Heart left ventricle (tissue), 16 donors: ENCODE measurements at places on chromosomes 12 and 14. TPM values are rescaled to one million over a fixed set of nuclear protein-coding genes. Genes with fewer than 3 reads are reported as not detected.

DNA sequence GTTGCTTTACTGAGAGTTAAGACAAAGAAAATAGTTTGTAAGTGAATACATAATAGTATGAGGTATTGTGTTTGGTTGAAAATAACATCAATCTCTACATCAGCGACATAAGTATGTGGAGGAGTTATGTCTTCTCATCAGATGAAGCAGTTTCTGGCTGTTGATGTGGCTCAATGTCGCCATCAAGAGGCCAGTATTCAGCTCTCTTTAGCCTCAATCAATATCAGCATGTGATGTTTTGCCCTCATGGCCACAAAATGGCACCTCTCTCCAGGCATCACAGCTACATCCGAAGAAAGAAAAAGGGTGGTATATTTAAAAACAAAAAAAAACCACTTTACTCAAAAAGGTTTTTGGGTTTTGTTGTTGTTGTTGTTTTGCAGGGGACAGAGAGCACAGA lies 302.3 kb upstream of the TMEM132C start:
- no peak for DNase-seq
- H3K27ac ChIP-seq: no peak overlapping the region
- H3K4me3 ChIP-seq: no peak overlapping the region
- no peaks in the 10 kb centered on the region for H3K4me1 ChIP-seq

DNA sequence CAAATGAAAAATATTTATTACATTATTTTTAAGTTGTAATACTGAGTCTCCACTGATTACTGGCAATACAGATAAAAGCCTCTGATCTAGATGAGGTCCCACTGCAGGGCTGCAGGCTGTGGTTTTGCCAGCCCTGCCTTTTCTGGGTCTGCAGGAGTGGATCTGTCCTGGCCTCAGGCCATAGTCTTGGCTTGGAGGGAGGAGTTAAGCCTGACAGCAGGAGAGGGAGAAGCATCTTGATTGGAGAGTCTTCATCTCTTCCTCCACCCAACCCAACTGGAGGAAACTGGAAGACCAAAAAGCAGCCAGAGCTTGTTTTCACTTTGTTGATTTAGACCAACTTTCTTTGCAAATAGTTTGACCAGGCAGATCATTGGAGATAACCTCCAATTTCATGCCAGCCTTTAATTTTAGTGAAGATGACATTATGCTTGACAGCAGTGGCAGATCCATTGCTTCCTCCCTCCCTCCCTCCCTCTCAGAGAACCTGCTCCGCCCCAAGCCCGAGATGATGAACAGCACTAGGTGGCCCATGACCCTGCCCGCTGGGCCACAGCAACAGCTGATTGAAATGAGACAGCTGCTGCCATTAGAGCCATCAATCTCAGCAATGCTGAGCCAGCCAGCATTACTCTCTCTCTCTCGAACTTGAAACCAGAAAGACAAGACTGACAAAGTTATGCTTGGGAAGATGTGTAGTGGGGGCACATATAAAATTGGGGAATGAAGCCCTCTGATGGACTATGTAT lies 222.4 kb downstream of the GLT1D1 start:
- H3K27me3 ChIP-seq: no peaks in the 10 kb centered on the region
- no peak overlapping the region for H3K4me3 ChIP-seq
- no peaks in the 10 kb centered on the region for H3K36me3 ChIP-seq
- H3K27ac ChIP-seq: no peak overlapping the region

DNA sequence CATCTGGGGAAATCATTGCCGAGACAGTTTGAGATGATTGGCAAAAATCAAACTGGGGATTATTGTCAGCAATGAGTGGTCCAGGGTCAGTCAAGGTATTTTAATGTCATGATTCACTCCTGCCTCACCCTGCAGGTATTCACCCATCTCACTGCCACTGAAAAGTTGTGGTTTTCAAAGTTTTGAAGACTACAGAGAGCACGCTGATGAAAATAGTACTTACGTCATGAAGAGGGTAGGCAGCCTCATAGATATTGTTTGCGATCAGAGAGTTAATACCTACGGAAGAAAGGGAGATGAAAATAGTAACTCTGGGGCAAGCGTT lies 138.0 kb downstream of the ANO2 start:
- no peak overlapping the region for H3K4me3 ChIP-seq
- H3K36me3 ChIP-seq: peaks cover 22% of the 10 kb centered on the region
- no peaks in the 10 kb centered on the region for H3K4me1 ChIP-seq
- no peak overlapping the region for H3K27ac ChIP-seq
- no peaks in the 10 kb centered on the region for H3K27me3 ChIP-seq
- DNase-seq: no peak

DNA sequence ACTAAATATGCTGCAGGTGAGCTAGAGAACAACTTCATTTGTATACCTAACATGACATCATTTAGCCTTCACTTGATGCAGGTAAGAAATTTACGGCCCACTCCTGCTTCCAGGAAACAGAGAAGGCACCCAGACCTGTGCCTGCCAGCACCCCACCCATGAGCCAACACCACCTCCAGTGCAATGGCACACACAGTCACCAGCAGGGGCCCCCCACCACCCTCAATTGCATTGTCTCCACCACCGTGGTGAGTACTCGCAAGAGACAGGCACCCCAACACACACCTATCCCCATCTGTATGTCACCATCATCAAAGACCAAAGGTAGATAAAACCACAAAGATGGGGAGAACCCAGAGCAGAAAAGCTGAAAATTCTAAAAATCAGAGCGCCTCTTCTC lies 107.6 kb downstream of the KLHL28 start:
- no peak overlapping the region for H3K4me3 ChIP-seq
- no peak overlapping the region for H3K27ac ChIP-seq
- no peak for DNase-seq
- no peaks in the 10 kb centered on the region for H3K36me3 ChIP-seq
- H3K4me1 ChIP-seq: no peaks in the 10 kb centered on the region

DNA sequence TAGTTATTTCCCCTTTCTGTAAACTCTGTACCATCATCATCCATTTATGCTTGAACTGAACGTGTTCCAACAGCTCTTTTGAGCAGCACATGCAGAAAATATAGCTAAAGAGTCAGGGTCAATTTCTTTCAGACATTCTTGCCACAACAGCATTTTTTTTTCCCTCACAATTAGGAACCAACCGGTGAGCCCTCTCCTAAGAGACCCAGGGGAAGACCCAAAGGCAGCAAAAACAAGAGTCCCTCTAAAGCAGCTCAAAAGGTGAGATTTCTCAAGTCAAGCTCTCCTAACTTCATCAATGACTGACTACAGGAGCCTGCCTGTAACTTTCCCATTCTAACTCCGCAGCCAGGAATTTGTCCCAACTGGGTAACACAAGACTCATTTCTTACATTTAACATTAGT lies 3.5 kb downstream of the HMGA2 start:
- no peak for DNase-seq
- peaks cover 16% of the 10 kb centered on the region for H3K4me1 ChIP-seq
- no peak overlapping the region for H3K4me3 ChIP-seq
- no peaks in the 10 kb centered on the region for H3K36me3 ChIP-seq
- H3K27me3 ChIP-seq: peaks cover 55% of the 10 kb centered on the region
- H3K27ac ChIP-seq: no peak overlapping the region

- H3K27me3 ChIP-seq: no peaks in the 10 kb centered on the region
- H3K36me3 ChIP-seq: no peaks in the 10 kb centered on the region
- H3K27ac ChIP-seq: no peak overlapping the region
- no peak overlapping the region for H3K4me3 ChIP-seq
- no peak for DNase-seq
- H3K4me1 ChIP-seq: no peaks in the 10 kb centered on the region
These were observed 82.9 kb upstream of the VASH1 start for GRCh38 chr14:76678244-76678800.

Gene NELL2
- not detected for polyA plus RNA-seq

GRCh38 chr12:122161682-122162081 lies 12.3 kb downstream of the IL31 start:
- no peak for DNase-seq
- no peak overlapping the region for H3K27ac ChIP-seq
- H3K4me1 ChIP-seq: no peaks in the 10 kb centered on the region
- H3K27me3 ChIP-seq: peaks cover 4% of the 10 kb centered on the region
- H3K36me3 ChIP-seq: no peaks in the 10 kb centered on the region

Gene SLC25A47
- not detected for polyA plus RNA-seq

DNA sequence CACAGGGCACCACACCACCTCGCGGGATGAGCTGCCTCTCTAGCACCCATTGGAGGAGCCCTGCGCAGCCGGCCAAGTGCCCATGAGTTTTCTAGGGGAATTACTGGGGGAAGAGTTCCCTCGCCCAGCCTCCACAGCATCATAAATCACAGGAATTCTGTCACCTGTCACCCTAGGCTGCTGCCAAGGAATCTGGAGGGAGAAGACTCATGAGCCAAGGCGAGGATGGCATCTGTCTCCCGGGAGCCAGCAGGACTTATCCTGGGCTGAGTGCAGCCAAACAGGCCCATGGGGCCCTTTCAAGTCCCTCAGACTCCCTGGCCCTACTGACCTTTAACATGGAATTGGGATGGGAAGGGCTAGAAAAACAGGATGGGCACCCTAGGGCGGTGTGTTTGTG lies 7.8 kb upstream of the OTUB2 start:
- H3K27ac ChIP-seq: no peak overlapping the region
- no peak overlapping the region for H3K4me3 ChIP-seq
- DNase-seq: no peak
- no peaks in the 10 kb centered on the region for H3K36me3 ChIP-seq

Gene PZP
- polyA plus RNA-seq: 0.12 TPM

DNA sequence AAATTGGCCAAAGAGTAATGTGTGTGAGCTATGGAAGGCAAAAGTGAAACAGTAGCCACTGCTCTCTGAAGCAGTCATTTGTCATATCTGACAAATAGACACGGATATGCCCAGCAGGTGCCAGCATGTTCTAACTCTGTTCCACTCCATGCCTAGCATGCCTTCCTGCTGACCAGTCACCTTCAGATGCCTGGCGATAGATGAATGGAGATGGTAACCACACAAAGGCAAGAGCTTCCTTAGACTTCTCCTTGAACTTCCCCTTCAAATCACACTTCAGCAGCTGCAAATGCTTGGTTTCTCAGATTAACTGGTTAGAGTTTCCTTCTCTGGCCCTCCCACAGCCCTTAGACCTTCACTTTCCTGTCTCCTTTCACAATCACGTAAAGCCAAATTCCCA lies 429.9 kb downstream of the DAD1 start:
- H3K27me3 ChIP-seq: no peaks in the 10 kb centered on the region
- H3K4me1 ChIP-seq: no peaks in the 10 kb centered on the region
- no peak for DNase-seq
- H3K4me3 ChIP-seq: no peak overlapping the region
- no peak overlapping the region for H3K27ac ChIP-seq

Gene TAS2R20
- 0.27 TPM for polyA plus RNA-seq

GRCh38 chr12:43210485-43211192 lies 341.4 kb downstream of the ADAMTS20 start:
- no peak overlapping the region for H3K4me3 ChIP-seq
- no peak for DNase-seq
- H3K4me1 ChIP-seq: peaks cover 21% of the 10 kb centered on the region

Gene BMAL2
- polyA plus RNA-seq: 0.30 TPM

- peaks cover 18% of the 10 kb centered on the region for H3K4me1 ChIP-seq
- DNase-seq: no peak
- H3K27ac ChIP-seq: no peak overlapping the region
- peaks cover 58% of the 10 kb centered on the region for H3K36me3 ChIP-seq
These were observed 7.1 kb downstream of the LTBR start for GRCh38 chr12:6391013-6391412.
